ENCODE measurements at places on chromosomes 6 and 20.

DNA sequence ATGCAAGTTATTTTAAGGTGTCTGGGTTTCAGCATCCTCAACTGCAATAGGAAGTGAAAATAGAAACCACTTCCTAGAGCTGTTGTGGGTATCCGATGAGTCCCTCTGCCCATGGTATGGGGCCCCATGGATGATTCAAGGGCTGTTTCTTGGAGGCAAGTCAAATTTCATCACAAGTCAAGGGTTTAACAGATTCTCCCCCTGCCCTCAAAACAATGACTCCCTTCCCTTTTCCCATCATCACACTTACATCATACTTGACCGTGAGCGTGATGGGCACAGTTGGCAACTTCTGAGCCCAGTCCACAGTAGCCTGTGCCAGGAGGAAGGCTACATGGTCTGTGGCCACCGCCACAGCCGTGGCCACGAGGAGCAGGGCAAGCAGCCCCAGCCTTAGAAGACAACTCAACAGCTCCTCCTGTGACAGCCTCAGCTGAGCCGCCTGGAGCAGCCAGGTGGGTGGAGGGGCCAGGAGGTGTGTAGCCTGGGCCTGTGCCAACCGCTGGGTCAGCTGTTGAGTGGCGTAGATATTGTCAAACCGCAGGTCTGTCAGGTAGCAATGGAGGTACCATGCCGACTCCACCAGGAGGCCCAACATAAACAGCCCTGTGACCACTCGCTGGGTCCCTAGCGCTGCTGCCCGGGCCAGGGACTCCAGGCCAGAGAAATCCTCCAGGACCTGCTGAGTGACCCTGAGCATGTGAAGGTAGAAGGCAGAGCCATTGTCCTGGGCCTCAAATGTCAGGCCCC lies 5.2 kb downstream of the OCSTAMP start:
- no peak for DNase-seq

DNA sequence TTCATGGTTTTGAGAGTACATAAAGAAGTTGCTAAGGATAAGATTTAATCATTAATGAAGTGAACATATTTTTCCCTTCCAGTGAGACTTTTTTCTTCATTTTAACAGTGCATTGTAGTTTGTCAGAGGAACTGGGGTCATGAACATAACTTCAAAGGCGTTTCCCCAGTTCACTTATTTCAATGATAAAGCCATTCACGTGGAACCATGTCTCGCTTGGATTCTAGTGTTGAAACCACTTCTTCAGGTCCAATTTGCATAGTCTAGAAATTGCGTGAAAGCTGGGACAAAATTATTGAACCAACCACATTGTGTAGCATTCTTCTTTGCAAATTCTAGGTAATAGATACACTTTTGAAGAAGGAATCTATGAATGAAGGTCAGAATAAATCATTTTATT lies 197.0 kb downstream of the CLIC5 start:
- no peak for DNase-seq

DNA sequence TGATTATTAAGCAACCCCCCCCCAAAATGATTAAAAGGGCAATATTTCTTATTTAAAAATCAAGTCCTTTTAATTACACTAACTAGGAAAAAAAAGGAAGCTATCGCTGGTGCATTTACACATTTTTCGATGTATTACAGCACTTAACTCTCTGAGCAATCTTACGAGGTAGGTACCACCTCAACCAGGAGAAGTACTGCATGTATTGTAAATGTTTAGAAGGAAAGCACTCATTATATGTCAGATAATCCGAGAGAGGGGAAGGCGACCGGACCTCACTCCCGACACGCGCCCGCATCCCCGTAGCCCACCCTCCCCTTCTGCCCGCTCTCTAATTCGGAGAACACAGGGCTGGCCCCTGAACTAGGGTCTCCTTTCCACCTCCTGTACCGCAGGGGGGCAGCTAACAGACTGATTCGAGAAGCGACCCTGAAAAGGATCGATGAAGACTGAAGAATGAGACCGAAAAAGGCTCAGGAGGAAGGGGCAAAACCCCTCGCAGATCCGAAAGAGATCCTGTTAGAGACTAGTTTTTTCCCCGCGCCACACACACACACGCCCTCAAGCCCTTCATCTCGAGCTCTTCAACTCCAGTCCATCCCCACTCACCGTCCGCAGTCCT lies 337 bp downstream of the ESF1 start:
- no peak for DNase-seq

GRCh38 chr6:111715321-111715720 lies 109.6 kb upstream of the TRAF3IP2 start:
- DNase-seq = no peak

- no peak for DNase-seq
Measured at GRCh38 chr6:113888493-113888892, 31.3 kb downstream of the MARCKS start.

- DNase-seq = no peak
Measured at GRCh38 chr6:23454080-23454976, 671.7 kb upstream of the NRSN1 start.

- no peak for DNase-seq
Measured at GRCh38 chr6:151286214-151286613, 46.4 kb downstream of the AKAP12 start.

DNA sequence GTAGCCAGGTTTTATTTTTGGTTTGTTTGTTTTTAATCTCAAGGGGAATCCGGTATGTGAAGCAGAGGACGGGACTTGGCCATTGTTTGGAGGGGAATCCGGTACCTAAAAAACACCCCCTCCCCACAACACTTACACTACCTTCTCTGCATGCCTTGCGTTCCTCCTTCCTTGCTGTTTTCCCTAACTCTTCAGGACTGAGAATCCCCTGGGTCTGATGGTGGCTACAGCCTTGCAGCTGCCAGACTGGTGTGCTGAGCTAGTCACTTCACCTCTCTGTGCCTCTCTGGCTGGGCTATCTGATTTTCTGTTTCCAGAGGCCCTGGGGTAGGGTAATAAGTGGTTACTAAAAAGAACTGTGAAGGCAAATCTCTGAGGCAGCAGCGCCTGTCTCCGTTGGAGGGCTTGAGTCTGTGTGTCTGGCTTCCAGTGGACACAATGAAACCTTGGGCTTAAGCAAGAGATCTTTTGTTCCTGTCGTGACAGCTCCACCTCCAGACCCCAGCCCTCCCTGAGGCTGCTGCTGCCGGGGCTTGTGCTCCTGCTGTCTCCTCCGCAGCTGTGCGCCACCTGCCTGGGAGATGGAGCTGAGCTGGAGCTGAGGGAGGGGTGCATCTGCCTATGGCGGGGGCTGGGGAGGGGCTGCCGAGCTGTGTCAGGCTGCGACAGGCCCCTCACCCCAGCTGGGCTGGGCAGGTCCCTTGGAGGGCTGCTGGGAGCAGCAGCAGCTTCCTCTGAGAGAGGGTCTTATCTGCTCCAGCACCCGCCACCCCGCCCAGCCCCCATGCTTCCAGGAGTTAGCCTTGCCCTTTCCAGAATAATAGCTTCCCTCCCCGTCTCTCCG lies 65.8 kb upstream of the CCDC167 start:
- DNase-seq = peak; percentile 23

DNA sequence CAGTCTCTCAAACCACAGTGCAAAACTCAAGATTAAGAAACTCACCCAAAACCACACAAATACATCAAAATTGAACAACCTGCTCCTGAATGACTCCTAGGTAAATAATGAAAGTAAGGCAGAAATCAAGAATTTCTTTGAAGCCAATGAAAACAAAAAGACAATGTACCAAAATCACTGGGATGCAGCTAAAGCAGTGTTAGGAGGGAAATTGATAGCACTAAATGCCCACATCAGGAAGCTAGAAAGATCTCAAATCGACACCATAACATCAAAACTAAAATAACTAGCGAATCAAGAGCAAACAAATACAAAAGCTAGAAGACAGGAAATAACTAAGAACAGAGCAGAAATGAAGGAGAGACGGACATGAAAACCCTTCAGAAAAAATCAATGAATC lies 70.5 kb downstream of the TBC1D32 start:
- no peak for DNase-seq

- no peak for DNase-seq
Measured at GRCh38 chr6:68328156-68328555, 306.9 kb upstream of the ADGRB3 start.

GRCh38 chr6:131807321-131807643 lies 538 bp upstream of the ENPP1 start:
- DNase-seq = no peak
